Omental fat pad (tissue), 4 donors: ENCODE measurements at places on chromosomes 4 and X.
A peak's percentile ranks its signal among the peaks of the same experiment; 100 is the strongest.

- no peak for DNase-seq
Observed at GRCh38 chr4:56129431-56129861, 180.7 kb downstream of the CEP135 start.

- no peak for DNase-seq
Observed at GRCh38 chrX:110167952-110168451, 149.9 kb downstream of the AMMECR1 start.

- DNase-seq = no peak
Observed at GRCh38 chrX:130108647-130109428, 1.5 kb downstream of the ELF4 start.

DNA sequence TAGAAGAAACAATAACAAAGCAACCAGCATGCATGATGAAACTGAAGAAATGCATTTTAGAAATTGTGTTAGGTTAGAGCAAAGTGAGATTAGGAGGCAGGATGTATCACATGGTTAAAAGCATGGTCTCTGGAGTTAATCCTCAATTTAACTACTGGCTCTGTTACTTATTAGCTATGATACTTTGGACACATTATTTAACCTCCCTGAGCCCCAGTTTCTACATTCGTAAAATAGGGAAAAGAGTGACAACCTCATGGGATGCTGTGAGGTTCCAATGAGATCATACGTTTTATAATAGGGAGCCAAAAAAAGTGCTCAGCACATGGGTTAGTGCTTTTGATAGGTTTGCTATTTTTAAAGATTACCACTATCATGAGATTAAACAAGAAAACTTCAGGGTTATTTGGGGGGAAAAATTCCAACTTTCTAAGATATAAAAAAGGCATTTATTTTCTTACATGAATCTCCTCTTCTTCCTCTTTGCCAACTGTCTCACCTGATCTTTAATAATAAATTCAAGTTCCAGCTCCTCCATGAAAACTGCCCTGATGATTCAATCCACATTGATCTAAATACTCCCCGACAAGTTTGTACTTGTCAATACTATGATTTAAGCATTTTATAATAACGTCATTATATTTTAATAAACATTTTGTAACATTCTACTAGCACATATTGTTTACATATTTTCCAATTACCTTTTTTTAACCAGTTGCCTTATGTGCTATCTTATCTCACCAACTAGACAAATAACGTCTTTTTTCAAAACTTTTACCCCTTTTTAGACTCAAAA lies 4.6 kb downstream of the SEC31A start:
- no peak for DNase-seq

DNA sequence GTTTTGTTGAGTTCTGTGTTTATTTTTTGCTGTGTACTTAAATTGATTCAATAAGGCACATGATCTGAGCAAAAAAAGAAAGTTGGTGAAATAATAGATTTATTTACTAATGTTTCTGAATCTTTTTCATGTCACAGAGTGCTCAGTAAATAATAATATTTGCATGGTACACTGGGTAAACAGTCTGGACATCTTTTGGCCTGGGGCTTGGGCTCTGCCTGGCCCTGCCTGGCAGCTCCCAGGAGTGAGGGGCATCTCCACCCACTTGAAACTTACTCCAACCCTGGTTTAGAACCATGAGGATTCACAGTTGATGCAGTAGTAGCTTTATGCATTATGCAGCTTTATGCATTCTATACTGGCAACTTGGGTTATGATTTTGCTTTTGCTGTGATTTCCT lies 124.2 kb upstream of the SLC4A4 start:
- DNase-seq = no peak

DNA sequence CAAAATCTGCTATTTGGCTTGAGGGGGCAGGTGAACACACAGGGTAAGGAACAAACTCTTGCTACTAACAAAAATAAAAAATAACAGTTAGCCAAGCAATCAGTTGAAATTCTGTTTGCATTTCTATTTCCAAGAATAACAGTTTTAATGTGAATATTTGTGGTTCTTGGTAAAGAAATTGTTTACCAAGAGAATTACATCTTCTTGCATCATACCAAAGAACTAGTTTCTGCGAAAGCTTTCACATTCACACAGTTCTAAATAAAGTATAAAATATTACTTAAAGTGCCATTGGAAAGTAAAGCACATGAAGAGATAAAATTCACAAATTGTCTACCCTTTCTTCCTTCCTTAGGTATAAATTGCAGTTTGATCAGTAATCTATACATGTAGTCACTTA lies 54.4 kb downstream of the KLHL4 start:
- DNase-seq = no peak

GRCh38 chr4:40594261-40595178 lies 35.1 kb downstream of the RBM47 start:
- DNase-seq = no peak

- no peak for DNase-seq
Observed at GRCh38 chrX:129529685-129530281, 6.5 kb upstream of the SMARCA1 start.

DNA sequence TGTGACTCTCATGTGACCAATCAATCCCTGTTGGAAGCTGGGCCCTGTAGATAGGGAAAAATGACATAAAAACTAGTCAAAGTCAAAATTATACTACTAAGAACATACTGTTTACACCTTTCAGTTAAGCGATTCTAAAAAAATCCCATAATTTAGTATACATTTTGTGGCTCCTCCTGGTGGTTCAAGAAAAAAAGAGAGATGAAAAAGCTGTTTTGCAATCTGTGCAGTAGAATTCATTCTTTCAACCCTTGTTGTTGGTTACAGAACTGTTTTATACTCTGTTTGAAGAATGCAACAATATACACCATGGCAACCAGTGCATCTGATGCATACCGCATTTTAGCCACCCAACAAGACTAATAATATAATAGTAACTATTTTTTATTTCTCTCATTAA lies 66.8 kb upstream of the ANK2 start:
- no peak for DNase-seq

DNA sequence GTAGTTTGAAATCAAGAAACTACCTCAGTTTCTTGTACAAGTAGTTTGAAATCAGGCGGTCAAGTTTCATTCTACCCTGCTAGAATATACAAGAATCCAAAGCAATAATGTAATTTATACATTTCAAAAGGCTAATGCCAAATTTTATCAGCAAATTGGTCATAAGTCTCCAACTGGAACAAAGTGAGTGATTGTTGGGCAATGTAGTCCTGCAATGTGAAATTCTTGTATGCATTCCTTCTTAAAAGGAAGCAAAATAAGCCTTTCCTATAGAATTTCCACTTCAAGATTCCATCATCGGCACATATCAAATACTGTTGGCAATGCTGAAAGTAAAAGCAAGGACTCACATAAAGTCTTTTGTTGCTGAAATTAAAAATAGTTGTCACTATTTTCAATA lies 334.9 kb downstream of the IL1RAPL1 start:
- DNase-seq = no peak

DNA sequence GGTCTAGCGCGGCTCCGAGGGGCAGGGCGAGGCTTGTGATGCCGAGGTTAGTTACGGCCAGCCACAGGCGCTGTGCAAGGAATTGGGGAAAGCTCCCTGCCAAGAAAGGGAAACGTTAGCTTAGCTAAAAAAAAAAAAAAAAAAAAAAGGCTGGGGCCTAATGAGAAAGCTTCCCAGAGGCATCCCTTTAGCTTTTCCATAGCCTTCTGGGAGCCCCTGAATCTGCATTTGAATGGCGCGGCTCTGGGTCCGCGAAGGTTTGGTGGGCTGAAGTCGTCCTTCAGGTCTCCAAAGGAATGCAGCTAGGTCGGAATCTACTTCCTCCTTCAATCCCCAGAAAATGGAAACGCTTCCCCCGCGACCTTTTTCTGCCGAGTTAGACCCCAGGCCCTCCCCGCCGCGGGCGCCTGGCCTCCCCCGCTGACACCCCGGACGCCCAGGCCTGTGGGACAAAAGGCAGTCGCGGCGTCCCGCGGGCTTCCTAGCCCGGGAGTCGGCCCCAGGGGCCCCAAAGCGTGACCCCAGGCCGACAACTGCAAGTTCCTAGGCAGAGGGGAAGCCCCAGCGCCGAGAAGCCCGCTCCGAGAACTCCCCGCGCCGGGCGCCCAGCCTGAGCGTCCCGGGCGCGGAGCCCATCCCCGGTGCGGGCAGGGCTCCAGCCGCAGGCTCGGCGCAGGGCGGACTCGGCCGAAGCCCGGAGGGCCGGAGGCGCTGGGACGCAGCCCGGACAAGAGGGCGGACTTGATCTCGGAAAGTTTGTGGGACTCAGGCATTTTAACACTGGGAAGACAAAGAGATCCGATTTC lies 605 bp upstream of the FAT1 start:
- DNase-seq = no peak

DNA sequence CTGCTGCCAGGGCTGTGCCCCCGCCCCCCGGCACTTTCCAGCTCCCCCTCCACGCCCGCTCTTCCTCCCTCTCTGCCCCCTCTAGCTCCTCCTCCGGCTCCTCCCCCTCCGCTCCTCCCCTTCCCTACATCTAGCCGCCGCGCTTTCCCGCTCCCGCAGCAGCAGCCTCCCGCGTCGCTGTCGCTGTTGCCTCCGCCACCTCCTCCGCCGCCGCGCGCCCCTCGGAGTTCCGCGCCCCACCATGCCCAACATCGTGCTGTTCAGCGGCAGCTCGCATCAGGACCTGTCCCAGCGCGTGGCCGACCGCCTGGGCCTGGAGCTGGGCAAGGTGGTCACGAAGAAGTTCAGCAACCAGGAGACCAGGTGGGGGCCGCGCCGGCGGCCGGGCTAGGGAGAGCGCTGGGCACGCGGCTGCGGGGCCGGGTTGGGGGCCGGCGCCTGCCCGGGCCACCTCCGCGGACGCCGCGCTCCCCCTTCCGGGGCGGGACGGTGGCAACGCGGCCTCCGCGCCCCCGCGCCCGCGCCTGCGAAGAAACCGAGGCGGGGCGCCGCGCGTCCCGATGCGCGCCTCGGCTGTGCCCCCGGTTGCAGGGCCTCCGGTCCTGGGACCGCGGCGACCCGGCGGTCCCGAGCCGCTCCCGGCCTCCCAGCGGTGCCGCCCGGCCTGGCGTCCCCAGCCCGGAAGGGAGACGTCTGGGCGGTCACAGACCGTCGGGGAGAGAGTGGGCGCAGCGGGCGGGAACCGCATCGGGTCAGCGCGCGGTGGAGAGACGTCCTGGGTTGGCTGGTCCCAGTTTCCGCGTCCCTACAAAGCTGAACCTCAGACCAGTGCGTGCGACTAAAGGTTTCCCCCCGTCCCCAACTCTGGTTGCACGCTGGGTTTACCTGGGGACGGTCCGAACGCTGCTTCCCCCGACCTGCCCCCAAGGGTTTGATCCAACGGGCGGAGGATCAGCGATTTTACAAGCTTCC lies at the start of gene PRPS2:
Gene PRPS2 (plus strand): TSS at position 156 of the 972 bp plus-strand sequence. CDS start 86 bp downstream, at position 242.
- DNase-seq = peak; percentile 33

GRCh38 chr4:5883916-5884315 lies 9.0 kb downstream of the CRMP1 start:
- no peak for DNase-seq

DNA sequence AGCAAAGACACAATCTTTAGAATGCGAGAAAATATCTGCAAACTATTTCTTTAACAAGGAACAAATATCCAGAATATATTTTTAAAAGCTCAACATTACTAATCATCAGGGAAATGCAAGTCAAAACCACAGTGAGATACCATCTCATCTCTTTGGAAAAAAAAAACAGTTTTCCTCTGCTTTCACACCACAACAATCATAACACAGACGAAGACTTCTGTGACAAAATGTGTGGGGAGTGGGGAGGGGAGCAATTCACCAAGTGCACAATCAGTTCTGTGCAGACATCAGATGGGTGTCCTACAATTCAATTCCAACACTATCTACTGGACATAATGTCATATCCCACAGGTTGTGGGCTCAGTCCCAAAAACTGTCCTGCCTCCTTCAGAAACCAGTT lies 293.2 kb upstream of the SLC7A11 start:
- DNase-seq = no peak

DNA sequence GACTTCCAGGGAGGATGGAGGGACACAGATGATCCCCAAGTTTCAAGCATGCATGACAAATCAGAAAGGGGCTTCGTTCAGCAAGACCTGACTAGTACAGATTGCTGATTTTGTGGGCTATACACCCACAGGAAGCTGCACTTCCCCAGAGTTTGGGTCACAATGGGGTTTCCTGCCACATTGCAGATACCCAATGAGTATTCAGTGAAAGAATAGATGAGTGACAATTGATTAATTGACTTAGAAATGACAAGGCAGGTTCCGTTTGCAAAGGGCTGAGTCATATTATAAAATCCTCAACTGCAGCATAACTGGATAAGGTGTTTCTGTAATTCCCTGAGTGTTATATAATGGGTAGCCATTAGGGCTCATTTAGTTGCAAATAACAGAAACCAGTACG lies 146.6 kb upstream of the TBL1X start:
- no peak for DNase-seq

GRCh38 chr4:22190855-22191254 lies 242.3 kb upstream of the KCNIP4 start:
- DNase-seq = no peak

DNA sequence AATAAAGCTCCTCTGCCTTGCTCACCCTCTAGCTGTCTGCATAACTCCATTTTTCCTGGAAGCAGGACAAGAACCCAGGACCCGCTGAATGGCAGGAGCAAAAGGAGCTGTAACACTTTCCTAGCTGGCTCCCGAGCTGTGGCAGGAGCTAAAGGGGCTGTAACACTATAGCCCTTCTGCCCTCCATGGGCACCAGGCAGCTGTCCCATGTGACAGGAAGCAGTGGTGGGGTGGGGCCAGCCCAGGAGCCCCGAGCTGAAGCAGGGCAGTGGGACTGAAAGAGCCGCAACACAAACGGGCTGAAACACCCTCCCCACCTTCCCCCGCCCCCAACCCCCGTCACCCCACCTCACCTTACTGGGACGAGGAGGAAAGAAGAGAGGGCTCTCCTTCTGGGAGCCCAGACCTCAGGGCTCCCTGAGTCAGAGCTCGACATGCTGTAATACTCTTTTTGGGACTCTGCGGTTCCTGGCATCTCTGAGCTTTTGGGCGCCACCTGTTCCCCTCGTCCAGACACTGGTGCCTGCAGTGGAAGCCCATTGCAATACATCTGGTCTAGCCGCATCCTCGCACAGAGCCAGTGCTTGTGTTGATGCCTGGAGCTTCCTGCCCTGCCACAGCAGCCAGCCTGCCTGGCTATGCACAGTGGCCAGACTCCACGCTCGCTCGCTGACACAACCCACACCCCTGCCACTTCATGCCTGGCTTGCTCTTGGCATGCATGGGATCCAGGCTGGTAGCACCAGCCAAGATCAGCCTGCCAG lies 39.4 kb downstream of the PPM1K start:
- no peak for DNase-seq

- no peak for DNase-seq
Observed at GRCh38 chr4:185638093-185638492, 102.8 kb upstream of the PDLIM3 start.

GRCh38 chrX:102712981-102713625 lies 855 bp downstream of the GPRASP2 start:
- DNase-seq = no peak

- no peak for DNase-seq
Observed at GRCh38 chrX:2370456-2370855, 130.3 kb downstream of the DHRSX start.
